ENCODE measurements at places on chromosomes 6 and 20.
A peak's percentile ranks its signal among the peaks of the same experiment; 100 is the strongest.

- DNase-seq, result no peak
Measured at GRCh38 chr6:156269751-156270369, 507.3 kb upstream of the ARID1B start.

GRCh38 chr6:13467216-13467600 is 20.2 kb downstream of the GFOD1 start:
- DNase-seq, result no peak

GRCh38 chr20:3210346-3210745 is 1.0 kb downstream of the ITPA start:
- DNase-seq, result no peak

DNA sequence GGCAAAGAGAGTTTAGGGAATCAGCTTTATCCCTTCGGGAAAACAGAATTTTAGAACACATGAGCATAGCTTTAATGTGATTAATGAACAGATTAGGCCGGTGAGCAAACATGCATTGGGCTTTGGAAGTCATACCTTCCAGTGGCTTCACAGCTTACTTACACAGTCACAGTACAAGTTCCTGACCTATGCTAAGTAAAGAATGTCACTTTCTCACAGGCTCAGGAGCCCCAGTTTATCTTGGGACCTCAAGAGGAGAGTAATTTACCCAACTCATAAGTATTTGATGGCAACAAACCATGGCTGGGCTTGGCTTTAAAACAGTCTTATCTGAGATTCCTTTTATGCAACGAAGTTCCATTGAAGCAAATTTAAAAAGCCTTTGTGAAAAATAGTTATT is 195.9 kb downstream of the AKAP7 start:
- no peak for DNase-seq

- DNase-seq, result no peak
Measured at GRCh38 chr6:131451321-131452144, 121.5 kb upstream of the ARG1 start.

- peak; percentile 58 for DNase-seq
Measured at GRCh38 chr20:21719592-21720214, 14.2 kb downstream of the PAX1 start.

GRCh38 chr6:109298605-109299264 is 83.5 kb downstream of the CD164 start:
- no peak for DNase-seq

DNA sequence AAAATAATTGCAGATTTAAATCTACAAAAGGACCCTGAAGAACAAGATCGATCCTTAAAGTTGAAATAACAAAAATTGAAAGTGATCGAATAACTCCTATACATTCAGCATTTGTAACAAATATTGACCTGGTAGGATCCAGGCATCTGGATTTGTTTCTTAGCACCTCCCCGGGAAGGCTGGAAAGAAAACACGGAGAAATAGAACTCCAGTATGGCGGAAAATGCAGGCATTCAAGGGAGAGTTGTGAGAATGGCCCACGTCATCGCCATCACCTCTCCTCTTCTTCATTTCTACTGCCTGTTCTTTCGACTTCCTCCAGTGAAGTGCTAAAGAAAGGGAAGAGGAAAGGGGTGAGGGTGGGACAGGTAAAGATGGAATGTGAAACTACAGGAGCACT is 242.3 kb upstream of the TFAP2D start:
- DNase-seq, result no peak

- DNase-seq, result peak; percentile 52
Measured at GRCh38 chr20:62818592-62819493, 2.0 kb downstream of the COL9A3 start.

DNA sequence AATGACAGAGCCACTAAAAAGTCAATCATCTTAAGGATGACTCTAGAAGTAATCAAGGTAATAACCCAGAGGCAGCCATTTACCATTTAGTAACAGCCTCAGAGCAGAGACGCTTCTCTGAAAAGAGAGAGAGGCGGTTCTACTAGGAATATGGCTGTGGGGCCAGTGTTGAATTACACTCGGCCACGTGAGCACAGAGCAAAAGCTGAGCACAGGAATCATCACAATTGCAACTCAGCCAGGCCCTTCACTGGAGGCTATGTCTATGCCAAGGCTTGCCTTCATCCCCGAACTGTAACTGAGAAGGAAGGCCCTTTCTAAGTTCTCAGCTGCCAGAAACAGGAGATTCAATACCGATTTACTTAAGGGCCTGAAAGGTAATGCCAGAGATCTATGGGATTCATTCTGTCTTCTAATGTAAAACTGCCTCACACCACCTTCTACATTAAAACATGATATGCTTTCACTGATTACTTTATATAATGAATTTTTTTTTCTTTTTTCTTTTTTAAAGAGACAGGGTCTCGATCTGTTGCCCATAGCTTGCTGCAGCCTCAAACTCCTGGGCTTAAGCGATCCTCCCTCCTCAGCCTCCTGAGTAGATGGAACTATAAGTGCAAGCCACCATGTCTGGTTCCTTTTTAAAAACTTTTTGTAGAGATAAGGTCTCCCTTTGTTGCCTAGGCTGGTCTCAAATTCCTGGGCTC is 67.6 kb downstream of the NUDT3 start:
- DNase-seq, result no peak

DNA sequence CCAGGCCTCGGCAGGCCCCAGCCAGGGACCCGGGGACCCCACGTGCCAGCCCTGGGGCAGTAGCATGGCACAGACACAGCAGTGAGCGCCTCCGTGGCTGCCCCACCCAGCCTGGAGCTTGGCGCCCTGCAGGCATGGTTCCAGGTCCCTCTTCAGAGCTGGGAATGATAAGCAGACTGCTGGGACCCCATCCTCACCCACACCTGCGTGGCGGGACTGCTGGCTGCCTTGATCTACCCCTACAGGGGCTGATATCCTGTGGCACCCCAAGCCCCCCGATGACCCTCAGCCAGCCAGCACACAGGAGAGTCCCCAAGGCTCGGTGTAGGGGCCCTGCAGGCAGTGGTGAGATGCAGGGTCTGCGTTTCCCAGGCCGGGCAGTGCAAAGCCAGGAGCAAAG is 47.1 kb downstream of the YTHDF1 start:
- DNase-seq, result no peak

GRCh38 chr6:45422503-45423110 is 44.9 kb upstream of the SUPT3H start:
- DNase-seq, result no peak

- DNase-seq, result no peak
Measured at GRCh38 chr6:158233214-158233795, 65.2 kb downstream of the GTF2H5 start.

- peak; percentile 6 for DNase-seq
Measured at GRCh38 chr6:159941286-159942113, 27.4 kb upstream of the IGF2R start.

DNA sequence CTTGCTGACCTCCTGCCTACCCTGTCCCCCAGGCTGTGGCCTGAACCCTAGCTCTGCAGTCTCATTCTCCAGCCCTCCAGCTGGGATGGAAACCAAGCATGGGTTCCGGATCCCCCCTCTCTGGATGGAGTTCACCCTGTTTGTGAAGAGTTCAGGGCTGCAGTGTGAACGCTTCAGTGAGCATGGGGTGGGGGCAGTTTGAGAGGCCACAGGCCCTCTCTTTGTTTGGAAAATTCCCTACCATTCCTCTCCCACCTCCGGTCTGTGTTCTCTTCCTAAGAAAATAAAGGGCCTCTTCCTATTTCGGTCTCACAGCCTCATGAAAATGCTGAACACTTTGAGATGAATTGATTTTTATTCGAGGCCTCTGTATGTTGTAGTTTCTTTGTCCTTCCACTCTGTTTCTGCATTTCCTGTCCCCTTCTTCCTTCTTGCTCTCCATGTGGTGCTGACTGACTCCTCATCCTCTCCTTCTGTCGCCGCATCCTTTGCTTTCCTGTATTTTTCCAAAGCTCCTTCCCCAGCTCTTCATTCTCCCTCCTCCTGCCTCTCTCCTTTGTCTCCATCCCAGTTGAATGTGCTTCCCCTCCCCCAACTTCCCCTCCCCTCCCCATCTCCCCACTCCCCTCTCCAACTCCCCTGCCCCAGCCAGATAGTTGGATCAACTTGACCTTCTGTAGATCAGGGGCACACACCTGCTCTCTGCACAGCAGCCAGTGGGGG is 2.4 kb upstream of the KCNK5 start:
- DNase-seq, result no peak

- DNase-seq, result no peak
Measured at GRCh38 chr6:33329058-33329457, 11.5 kb upstream of the ZBTB22 start.

- no peak for DNase-seq
Measured at GRCh38 chr20:2763186-2763585, 37.2 kb downstream of the CPXM1 start.

DNA sequence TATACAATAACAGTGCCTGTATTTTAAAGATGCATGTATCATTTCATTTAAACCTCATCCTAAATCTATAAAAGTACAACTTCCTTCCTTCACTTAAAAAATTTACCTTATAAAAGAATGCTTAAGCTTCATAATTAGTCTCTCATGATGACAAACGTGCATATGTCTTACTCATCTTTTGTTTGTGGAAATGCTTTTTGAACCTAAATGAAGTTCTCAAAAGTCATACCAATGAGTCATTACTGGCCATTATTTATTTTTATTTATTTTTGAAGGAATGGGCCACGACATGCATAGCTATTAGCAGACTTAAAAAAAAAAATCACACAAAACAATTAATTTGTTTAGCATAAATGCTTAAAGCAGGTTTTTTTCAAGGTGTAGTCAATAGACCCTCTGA is 3.7 kb downstream of the TFB1M start:
- DNase-seq, result no peak

DNA sequence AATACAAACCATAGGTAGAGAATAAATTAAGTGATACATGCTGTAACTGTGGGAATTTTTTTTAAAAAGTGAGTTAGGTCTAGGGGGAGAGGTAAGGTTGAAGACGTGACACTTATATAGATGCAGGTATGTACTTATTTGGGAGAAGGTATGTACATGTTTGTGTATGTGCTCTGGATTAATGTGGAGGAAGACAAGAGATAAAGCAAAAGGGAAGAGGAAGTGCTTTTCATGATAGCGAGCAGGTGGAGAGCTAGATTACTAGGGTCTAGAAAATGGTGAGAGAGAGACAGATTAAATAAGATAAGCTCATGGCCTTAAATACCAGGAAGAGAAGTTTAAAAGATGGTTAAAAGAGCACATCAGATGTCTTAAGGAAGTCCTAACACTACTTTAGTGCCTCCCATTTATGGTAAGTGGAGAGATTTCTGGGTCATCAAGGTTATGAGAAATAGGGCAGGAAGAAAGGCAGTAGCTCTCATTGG is 92.5 kb downstream of the MAN1A1 start:
- no peak for DNase-seq

GRCh38 chr20:62808211-62808865 is 3.7 kb downstream of the OGFR start:
- peak; percentile 27 for DNase-seq

DNA sequence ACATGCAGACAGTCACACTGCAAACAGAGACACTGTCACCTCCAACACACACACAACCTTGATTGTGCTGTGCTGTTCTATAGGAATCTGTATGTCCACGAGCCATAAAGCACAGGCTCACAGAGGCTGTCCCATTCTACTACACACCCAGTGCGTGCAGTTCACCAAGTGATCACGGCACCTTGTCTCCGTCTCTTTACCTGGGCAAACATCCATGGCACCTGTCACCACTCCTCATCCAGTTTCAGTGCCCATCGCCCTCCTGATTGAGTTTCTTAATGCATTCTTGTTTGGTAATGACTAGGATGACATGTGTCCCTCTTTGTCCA is 65.8 kb upstream of the STMND1 start:
- DNase-seq, result no peak

- no peak for DNase-seq
Measured at GRCh38 chr20:3071610-3072529, at the start of gene OXT. TSS of gene OXT (plus strand) at chr20:3071620. CDS start at chr20:3071656, 36 bp downstream.

- no peak for DNase-seq
Measured at GRCh38 chr20:58277578-58278472, 31.7 kb upstream of the RAB22A start.

DNA sequence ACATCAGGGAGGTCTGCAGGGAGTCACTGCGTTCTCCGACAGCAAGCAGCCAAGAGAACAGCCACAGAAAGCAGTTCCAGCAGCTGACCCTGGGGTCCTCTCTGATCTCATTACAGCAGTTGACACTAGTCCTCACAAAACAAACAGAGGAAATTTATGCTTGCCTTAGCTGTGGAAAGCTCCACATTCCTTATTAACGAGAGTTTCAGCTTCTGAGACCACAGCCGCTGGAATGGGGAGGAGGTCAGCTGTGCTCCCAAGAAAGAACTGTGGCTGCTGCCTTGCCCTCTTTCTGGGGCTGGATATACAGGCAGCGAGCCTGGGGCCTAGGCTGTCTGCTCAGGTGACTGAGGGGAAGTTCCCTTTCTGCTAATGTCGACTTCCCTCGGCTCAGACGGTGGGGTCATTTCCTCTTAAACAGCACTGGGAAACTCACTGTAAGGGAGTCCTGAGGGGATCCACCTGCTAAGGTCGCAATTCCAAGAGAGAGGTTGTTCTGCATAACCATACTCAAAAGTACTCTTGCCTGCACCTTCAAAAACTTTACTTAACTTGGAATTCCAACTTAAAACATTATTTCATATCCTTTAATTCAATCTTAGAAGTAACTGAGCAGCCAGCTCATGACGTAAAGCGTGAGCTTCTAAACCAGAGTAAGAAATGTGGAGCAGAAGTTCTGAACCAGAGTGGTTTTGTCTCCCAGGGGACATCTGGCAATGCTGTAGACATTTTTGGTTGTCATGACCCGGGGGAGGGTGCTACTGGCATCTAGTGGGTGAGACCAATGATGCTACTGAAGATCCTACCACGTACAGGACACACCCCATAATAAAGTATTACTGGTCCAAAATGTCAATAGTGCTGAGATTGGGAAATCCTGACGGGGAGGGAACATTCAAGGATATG is 80.3 kb downstream of the BACH2 start:
- DNase-seq, result no peak

Data from SHP77 treated with DMSO at 0.1 percent for 48 hours (cell line).